BE2C (cell line): ENCODE measurements at places on chromosomes 1 and 21.

GRCh38 chr1:60952612-60953111, 129.7 kb upstream of the NFIA start:
- no peak for DNase-seq

DNA sequence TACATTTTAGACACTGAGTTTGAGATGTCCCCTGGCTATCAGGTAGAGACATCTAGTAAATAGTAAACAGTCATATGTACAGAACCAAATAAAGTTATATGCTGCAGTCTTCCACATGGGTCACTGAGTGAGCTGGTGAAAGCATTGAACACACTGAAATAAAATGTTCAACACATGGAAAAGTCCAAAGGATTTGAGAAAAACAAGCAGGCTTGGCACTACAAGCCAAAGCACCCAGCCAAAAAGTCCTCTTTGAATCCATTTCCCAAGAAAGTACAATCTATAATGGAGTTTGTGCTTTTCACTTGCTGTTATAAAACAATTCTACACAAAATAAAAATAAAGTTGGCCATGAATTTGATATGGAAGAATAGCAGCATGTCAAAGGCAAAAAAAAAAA, 135.4 kb downstream of the NR5A2 start:
- no peak for DNase-seq

DNA sequence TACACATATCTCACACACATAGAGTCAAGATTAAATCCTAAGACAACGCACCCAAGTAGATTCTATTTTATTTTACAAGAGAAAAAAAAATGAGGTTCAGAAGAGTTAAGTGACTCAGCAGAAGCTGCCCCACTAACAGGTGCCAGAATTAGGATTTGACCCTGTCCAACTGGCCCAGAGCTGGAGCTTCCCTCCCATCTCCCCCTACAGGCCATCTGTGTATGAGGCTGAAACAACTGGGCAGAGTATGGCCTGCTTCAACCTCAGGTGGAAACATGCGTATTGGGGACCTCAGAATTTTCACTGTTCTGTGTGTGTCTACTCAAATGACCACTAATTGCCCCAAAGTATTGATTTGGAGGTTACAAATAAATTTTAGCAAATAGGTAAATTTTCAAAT, 29.9 kb downstream of the PSMG1 start:
- no peak for DNase-seq

GRCh38 chr1:18991585-18991984, 35.1 kb upstream of the IFFO2 start:
- DNase-seq: no peak

GRCh38 chr21:28699596-28700259, 292.9 kb downstream of the LTN1 start:
- no peak for DNase-seq

- DNase-seq: no peak
Observed at GRCh38 chr1:169885207-169885606, 8.5 kb downstream of the SCYL3 start.

GRCh38 chr1:175129182-175129581, 61.5 kb downstream of the TNN start:
- no peak for DNase-seq

DNA sequence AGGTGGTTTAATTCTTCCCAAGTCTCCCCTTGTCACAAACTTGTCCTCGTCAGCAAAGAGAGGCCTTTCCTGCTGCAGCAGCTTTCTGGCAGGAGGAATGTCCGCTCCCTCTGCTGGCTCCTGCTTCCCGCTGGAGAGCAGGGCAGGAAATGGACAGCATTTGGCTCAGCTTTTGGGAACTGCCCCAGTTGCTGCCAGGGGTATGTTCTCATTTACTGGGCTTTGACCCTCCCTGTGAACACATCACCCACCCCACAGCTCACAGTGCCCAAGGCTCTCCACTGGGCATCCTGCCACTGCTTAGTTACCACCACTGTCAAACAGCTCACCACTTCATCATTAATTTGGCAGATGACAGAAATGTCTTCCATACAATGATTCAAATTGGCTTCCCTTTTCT, 75.4 kb downstream of the MRPL37 start:
- no peak for DNase-seq

GRCh38 chr1:221230605-221231004, 351.4 kb downstream of the HLX start:
- no peak for DNase-seq
